ENCODE measurements at places on chromosomes 11 and 22. TPM values are rescaled to one million over a fixed set of nuclear protein-coding genes. Genes with fewer than 3 reads are reported as not detected.

- no peak for DNase-seq
Observed at GRCh38 chr11:7904917-7905316, 26.2 kb downstream of the OR10A6 start.

DNA sequence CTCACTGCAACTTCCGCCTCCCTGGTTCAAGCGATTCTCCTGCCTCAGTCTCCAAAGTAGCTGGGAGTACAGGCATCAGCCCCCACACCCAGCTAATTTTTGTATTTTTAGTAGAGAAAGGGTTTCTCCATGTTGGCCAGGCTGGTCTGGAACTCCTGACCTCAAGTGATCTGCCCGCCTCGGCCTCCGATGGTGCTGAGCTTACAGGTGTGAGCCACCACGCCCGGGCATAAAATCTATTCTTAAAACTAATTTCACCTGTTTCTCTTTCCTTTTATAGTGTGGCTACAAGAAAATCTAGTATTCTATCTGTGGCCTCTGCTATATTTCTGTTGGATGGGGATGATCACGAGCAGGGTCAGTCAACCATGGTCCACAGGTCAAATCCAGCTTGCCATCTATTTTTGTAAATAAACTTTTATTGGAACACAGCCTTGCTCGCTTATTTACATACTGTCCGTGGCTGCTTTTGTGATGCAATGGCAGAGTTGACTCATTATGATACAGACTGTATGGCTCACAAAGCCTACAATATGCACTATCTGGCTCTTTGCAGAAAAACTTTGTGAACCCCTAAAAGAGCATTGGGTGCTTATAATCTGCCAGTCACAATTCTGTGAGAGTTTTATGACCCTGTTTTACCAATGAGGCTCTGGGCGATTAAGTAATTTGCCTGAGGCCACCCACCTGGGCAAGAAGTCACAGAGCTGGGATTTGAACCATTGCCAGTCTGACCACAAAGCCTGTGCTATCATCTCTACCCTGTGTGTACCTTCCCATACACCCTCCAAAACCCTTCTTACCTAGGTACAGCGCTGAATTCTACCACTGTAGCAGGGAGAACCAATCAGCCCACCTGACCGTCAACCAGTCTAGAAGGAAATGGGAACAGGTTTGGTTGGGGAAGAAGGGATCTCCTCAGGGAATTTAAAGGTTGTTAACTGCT, 28.3 kb downstream of the SLC1A2 start:
- peak; percentile 58 for DNase-seq

GRCh38 chr22:40345815-40346184, 500 bp upstream of the ADSL start:
- DNase-seq, result no peak

GRCh38 chr11:76131142-76131541, 75.2 kb downstream of the WNT11 start:
- no peak for DNase-seq

DNA sequence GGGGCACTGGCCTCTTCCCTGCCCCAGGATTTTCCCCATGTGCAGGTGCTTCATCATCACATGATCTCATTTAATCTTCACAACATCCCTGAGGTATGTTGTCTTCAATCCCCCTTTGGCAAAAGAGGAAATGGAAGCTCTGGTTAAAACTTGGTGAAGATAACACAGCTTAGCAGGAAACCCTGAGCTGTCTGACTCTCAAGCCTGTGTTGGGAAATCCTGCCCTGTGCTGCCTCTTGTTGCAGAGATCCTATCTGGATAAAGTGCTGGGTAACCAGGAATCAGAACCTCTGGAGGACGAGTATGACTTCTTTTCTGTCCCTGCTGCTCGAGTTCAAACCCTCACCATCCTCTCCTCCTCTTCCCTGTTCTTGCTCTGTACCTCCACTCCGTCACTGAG, 13.1 kb upstream of the E2F8 start:
- no peak for DNase-seq

GRCh38 chr11:47144541-47144940, 32.1 kb downstream of the ARFGAP2 start:
- DNase-seq, result no peak

DNA sequence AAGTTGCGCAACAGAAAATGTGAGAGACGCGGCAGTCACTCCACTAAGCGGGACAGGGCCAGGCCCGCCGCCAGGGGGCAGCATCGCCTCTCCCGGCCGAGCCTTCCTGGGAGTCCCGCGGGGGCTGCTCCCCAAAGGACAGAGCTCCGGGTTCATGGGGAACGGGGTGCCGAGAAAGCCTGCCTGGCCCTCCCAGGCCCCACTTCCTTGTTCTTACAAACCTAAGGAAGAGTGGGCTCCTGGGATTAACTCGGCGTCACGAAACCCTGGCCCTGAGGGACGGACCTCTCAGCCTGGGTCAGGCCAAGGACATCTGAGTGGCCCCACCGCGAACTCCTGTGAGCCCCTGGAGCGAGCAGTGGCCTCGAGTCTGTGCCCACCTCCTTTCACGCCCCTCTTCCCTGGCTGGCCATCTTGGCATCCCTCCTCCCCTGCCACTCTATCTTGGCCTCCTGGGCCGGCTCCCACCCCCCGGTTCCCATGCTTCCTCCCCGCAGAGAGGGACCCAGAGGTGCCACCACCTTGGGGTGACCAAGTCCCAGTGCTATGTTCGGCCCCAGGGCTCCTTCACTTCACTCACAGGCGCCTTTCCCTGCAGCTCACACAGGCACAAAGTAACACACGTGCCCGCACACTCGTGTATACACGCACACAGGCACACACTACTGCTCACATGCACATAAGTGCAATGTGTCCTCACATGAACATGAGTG, 99.9 kb upstream of the FGF3 start:
- DNase-seq, result peak; percentile 55

GRCh38 chr11:24238771-24239645, 257.8 kb upstream of the LUZP2 start:
- peak; percentile 3 for DNase-seq

- DNase-seq, result no peak
Observed at GRCh38 chr11:65801153-65801987, 14.5 kb downstream of the OVOL1 start.

Gene INS
- total RNA-seq, result not detected

Gene MMP10
- total RNA-seq, result 2.5 TPM

DNA sequence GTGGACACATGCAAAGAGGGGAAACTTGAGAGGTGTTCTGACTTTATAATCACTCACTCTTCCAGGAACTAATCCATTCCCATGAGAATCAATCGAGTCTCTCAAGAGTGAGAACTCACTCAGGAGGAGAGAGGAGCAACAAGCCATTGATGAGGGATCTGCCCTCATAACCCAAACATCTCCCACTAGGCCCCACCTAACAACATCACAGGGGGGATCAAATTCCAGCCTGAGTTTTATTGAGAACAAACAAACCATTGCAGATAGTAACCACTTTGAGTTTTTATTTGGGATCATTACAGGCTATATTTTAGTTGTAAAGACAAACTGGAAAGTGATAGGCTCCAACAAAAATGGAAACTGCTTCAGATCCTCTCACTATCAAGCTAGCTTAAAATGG, 328.8 kb upstream of the CTSC start:
- DNase-seq, result no peak

DNA sequence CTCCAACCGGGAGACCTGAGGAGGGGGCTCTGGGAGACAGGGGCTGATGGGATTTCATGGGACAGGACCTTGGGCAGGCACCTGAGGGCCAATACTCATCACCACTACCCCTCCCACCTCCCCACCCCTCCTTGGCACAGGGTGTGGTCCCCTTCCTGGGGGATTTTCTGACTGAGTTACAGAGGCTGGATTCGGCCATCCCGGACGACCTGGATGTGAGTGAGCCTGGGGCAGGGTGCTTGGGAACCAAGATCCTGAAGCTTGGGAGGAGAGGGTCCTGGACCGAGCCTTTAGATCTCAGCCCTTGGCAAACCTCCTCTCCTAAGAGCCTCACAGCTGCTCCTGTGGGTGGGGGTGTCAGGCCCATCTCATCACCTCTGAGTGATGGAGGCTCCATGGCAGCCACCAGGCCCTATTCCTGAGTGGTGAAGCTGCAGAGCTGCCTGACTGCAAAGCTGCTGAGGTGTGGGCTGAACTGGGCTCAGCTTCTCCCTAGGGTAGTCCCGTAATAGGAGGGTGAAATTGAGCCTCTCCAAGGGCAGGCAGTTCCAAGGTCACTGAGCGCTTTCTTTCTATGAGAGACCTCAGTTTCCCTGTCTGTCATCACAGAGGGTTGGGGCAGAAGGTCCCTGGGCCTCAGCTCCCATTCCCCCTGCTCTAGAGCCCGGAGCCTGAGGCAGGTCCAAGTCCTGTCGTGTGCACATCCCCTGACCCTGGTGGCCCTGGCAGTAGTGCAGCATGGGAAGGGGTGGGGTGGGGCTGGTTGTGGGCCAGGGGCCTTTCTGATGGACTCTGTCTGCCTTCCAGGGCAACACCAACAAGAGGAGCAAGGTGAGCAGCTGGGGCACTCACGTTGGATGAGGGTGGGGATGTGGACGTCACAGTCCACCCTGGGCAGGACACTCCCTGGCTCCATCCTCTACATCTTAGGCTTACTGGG, 6.5 kb downstream of the RGL4 start:
- no peak for DNase-seq

Gene ESAM
- 0.10 TPM for total RNA-seq

GRCh38 chr11:114478001-114478410, 38.7 kb downstream of the REXO2 start:
- DNase-seq, result no peak

Gene TMEM191C
- 1.2 TPM for total RNA-seq

DNA sequence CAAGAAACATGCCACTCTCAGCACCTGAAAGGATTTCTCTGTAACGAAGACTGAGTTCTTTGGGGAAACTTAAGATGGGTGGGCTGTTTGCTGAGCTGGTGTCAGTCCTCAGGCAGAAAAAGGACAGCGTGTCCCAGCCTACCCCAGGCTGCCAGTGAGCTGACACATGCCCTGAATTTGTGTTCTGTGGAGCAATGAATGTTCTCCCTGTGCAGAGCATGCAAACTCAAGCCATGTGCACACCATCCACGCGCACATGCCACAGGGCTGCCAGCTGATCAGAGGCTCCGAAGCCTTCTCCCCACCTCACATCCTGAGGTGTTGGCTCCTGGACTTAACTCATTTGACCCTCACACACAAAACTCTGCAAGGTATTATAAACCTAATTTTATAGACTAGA, 104.9 kb downstream of the KCNC1 start:
- DNase-seq, result no peak

Gene PIH1D2
- 3.3 TPM for total RNA-seq

- no peak for DNase-seq
Observed at GRCh38 chr22:24189249-24190158, 8.2 kb downstream of the SUSD2 start.

Gene OSBP2
- total RNA-seq, result 4.7 TPM

Gene DNAJB7
- total RNA-seq, result not detected

Measured in A172 (cell line).